Panc1 (cell line): ENCODE measurements at places on chromosomes 7 and 10.
A peak's percentile ranks its signal among the peaks of the same experiment; 100 is the strongest.

DNA sequence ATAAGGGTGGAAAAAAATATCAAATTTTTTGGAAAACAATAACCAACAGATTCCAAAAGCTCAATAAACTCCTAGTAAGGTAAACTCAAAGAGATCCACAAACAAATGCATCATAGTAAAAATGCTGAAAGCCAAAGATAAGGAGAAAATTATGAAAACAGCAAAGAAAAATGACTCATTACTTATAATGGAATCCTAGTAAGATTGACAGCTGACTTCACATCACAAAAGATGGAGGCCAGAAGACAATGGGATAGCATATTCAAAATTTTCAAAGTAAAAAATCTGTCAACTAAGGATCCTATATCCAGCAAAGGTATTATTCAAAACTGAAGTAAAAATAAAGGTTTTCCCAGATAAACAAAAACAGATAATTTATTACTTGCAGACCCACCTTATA lies 183.4 kb upstream of the VIPR2 start:
- H3K27ac ChIP-seq, result no peak overlapping the region
- H3K27me3 ChIP-seq, result no peaks in the 10 kb centered on the region
- DNase-seq, result no peak

GRCh38 chr7:108568801-108569380 lies 615 bp downstream of the THAP5 start:
- H3K27me3 ChIP-seq, result no peaks in the 10 kb centered on the region
- H3K27ac ChIP-seq, result peak overlapping the region; percentile 98
- H3K4me3 ChIP-seq, result peak overlapping the region; percentile 92
- DNase-seq, result no peak
- H3K36me3 ChIP-seq, result peaks cover 19% of the 10 kb centered on the region

- no peak overlapping the region for H3K4me3 ChIP-seq
- no peaks in the 10 kb centered on the region for H3K27me3 ChIP-seq
- H3K4me1 ChIP-seq, result peaks cover 76% of the 10 kb centered on the region
Measured at GRCh38 chr10:79127151-79127961, 58.6 kb downstream of the ZMIZ1 start.

- H3K27ac ChIP-seq, result no peak overlapping the region
- no peaks in the 10 kb centered on the region for H3K4me1 ChIP-seq
- H3K27me3 ChIP-seq, result no peaks in the 10 kb centered on the region
- H3K36me3 ChIP-seq, result no peaks in the 10 kb centered on the region
Measured at GRCh38 chr10:82162549-82163195, 287.7 kb downstream of the NRG3 start.

- H3K36me3 ChIP-seq, result no peaks in the 10 kb centered on the region
- H3K27ac ChIP-seq, result no peak overlapping the region
- H3K27me3 ChIP-seq, result peaks cover 2% of the 10 kb centered on the region; the same call in 1 of the 2 replicates
- peaks cover 7% of the 10 kb centered on the region for H3K4me1 ChIP-seq
Measured at GRCh38 chr10:80144696-80145131, 12.2 kb downstream of the PLAC9 start.
